Calu3 (cell line): ENCODE measurements at places on chromosomes 16 and 17. TPM values are rescaled to one million over a fixed set of nuclear protein-coding genes. Genes with fewer than 3 reads are reported as not detected.

Gene CPHXL2
- not detected in 2 replicates for total RNA-seq

Gene MT4
- not detected in 2 replicates for total RNA-seq

Gene PSKH1
- total RNA-seq, result 41.7 and 49.4 TPM in 2 replicates

Gene GNGT2
- not detected in 2 replicates for total RNA-seq

Gene ARL5C
- total RNA-seq, result not detected in 2 replicates

Gene CFAP52
- total RNA-seq, result not detected in 2 replicates

Gene SLC35G6
- not detected in 2 replicates for total RNA-seq

Gene PRSS8
- 108 and 138 TPM in 2 replicates for total RNA-seq

Gene CES3
- total RNA-seq, result 0.64 and 2.5 TPM in 2 replicates

Gene NAGS
- 1.3 and 1.6 TPM in 2 replicates for total RNA-seq

Gene TMEM114
- total RNA-seq, result not detected in 2 replicates

Gene MYH8
- total RNA-seq, result not detected in 2 replicates

Gene BCO1
- 6.6 and 9.1 TPM in 2 replicates for total RNA-seq

Gene ARL17A
- total RNA-seq, result 38.2 and 47.7 TPM in 2 replicates

Gene DOC2A
- 18.0 and 19.9 TPM in 2 replicates for total RNA-seq

Gene MYH2
- total RNA-seq, result not detected in 2 replicates

Gene ZNF830
- 14.6 and 18.9 TPM in 2 replicates for total RNA-seq

Gene MPO
- not detected in 2 replicates for total RNA-seq

Gene SLC22A31
- total RNA-seq, result 0.52 and 2.0 TPM in 2 replicates

Gene TEX19
- not detected in 2 replicates for total RNA-seq

Gene SLC52A1
- total RNA-seq, result 0.34 TPM in 1 of 2 replicates, not detected in the other

Gene AOC2
- total RNA-seq, result 10.5 and 14.4 TPM in 2 replicates

Gene MILR1
- total RNA-seq, result 4.9 and 7.6 TPM in 2 replicates
